Ascending aorta (tissue), 2 donors: ENCODE measurements at places on chromosomes 12 and 14. TPM values are rescaled to one million over a fixed set of nuclear protein-coding genes. Genes with fewer than 3 reads are reported as not detected.

DNA sequence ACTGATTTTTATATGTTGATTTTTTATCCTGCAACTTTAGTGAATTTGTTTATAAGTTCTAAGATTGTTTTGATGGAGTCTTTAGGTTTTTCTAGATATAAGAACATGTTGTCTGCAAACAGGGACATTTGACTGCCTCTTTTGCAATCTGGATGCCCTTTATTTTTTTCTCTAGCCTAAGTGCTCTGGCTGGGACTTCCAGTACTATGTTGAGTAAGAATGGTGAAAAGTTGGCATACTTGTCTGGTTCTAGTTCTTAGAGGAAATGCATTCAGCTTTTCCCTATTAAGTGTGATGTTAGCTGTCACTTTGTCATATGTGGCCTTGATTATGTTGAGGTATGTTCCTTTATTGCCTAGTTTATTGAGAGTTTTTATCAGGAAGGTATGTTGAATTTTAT lies 68.1 kb downstream of the ERC1 start:
- no peak overlapping the region for H3K27ac ChIP-seq
- no peak overlapping the region for H3K4me3 ChIP-seq

The TSPAN19 gene
- not detected for total RNA-seq

GRCh38 chr12:52307836-52308805 lies 13.1 kb downstream of the KRT83 start:
- H3K4me1 ChIP-seq: peaks cover 4% of the 10 kb centered on the region
- H3K27ac ChIP-seq: peak overlapping the region; percentile 60
- H3K27me3 ChIP-seq: no peaks in the 10 kb centered on the region
- no peaks in the 10 kb centered on the region for H3K36me3 ChIP-seq
- peak overlapping the region; percentile 76 for H3K4me3 ChIP-seq

DNA sequence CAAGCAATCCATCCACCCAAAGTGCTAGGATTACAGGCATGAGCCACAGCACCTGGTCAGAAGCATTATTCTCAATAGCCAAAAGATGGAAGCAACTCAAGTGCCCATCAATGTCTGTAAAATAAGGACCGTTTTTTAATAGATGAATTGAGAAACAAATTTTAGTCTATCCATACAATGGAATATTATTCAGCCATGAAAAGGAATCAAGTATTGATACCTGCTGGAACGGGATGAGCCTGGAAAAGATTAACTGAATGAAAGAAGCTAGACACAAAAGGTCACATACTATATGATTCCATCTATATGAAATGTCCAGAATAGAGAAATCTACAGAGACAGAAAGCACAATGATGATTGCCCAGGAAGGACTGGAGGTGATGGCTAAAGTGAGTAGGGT lies 9.1 kb upstream of the FBXW8 start:
- no peaks in the 10 kb centered on the region for H3K36me3 ChIP-seq
- H3K4me1 ChIP-seq: no peaks in the 10 kb centered on the region
- H3K27me3 ChIP-seq: no peaks in the 10 kb centered on the region
- no peak overlapping the region for H3K4me3 ChIP-seq
- H3K27ac ChIP-seq: no peak overlapping the region

The NCOR2 gene
- total RNA-seq: 134 TPM

The LYZ gene
- 4.5 TPM for total RNA-seq

The TAS2R50 gene
- not detected for total RNA-seq

DNA sequence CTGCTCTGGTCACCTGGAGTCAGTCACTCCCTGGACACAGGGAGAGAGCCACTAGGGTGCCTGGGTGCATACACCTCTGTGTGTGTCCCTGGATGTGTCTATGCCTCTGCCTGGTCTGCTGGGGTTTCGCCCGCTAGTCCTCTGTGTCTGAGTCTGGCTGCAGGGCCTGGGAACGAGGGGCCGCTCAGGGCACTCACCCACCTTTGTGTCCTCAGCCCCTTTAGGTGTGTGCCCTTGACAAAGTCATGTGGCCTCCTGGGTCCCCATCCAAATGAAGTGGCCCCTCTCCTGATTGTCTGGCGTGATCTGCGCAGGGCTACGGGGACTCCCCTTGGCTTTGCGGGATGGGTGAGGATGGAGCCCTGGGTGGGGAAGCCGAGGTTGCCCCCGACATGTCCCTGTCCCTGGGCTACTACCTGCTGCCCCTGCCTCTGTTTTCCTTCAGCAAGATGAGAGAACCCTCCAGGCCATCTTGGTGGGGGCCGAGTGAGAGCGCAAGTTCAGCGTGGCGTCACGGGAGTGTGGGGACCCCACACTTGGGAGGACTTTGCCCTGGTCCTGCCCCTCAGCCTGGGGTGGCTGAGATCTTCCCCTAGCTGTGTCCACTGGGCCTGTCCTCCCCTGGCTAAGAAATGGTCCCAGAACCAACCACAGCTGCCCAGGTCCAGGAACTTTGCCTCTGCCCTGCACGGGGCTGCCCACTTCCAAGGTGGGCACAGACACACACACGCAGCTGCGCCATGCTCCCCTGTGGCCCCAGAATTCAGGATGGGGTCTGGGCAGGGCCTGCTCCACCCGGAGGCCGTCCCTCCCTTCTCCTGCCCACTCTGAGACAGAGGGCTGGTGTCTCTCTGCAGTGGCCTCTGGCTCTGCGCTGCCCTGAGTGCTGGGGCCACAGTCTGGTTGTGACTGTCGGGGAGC lies 2.7 kb upstream of the AHNAK2 start:
- H3K4me1 ChIP-seq: peaks cover 17% of the 10 kb centered on the region
- no peaks in the 10 kb centered on the region for H3K27me3 ChIP-seq
- no peak overlapping the region for H3K27ac ChIP-seq
- DNase-seq: no peak

DNA sequence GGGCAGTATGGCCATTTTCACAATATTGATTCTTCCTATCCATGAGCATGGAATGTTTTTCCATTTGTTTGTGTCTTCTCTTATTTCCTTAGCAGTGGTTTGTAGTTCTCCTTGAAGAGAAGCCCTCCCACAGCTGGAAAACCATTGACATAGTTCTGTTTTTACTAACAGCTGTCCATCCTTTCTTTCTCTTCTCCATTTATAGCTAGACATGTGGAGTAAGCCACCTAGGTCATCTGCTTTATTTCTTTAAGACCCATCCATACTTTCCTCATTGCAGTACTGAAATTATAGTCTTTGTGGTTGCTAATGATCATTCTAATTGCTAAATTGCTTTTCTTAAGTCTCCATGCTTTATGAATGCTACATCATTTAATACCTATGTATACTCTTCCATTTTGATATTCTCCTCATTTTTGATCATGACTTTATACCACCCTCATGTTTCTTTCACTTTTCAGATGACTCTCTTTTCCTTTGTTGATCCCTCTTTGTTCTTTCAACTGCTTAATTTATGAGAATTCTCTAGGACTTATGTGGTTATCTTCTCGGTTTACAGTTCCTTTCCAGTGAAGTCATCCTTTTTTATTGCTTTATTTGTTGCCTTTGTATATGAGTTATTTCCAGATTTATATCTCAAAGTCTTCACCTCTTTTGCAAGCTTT lies 114.2 kb downstream of the PCNX1 start:
- DNase-seq: no peak
- no peak overlapping the region for H3K4me3 ChIP-seq
- peaks cover 19% of the 10 kb centered on the region for H3K36me3 ChIP-seq
- H3K4me1 ChIP-seq: no peaks in the 10 kb centered on the region
- no peaks in the 10 kb centered on the region for H3K27me3 ChIP-seq

DNA sequence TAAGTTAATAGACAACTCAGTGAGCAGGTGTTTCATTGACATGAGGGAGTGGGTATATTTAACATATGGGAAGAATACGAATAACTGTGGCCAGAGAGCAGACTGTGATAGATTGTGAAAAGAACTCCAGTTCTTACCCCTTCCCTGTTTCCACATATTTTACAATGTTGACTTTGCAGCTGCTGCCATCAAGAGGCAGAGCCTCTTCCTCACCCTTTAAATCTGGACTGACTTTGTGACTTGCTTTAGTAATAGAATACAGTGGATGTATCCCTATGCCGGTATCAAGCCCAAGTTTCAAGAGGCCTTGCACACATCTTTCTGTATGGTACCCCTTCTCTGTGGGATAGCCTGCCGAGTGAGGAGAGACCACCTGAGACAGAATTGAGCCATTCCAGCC lies 356.7 kb downstream of the ETNK1 start:
- no peak overlapping the region for H3K4me3 ChIP-seq
- H3K27ac ChIP-seq: no peak overlapping the region
- no peaks in the 10 kb centered on the region for H3K4me1 ChIP-seq
- H3K36me3 ChIP-seq: no peaks in the 10 kb centered on the region

GRCh38 chr12:108589028-108589839 lies 8.7 kb downstream of the TMEM119 start:
- H3K4me1 ChIP-seq: no peaks in the 10 kb centered on the region
- no peaks in the 10 kb centered on the region for H3K36me3 ChIP-seq
- DNase-seq: no peak
- no peaks in the 10 kb centered on the region for H3K27me3 ChIP-seq
- no peak overlapping the region for H3K4me3 ChIP-seq
- H3K27ac ChIP-seq: no peak overlapping the region

GRCh38 chr14:33934938-33935337 lies 15.9 kb downstream of the EGLN3 start:
- H3K27ac ChIP-seq: no peak overlapping the region
- no peaks in the 10 kb centered on the region for H3K36me3 ChIP-seq
- no peaks in the 10 kb centered on the region for H3K27me3 ChIP-seq
- DNase-seq: no peak

DNA sequence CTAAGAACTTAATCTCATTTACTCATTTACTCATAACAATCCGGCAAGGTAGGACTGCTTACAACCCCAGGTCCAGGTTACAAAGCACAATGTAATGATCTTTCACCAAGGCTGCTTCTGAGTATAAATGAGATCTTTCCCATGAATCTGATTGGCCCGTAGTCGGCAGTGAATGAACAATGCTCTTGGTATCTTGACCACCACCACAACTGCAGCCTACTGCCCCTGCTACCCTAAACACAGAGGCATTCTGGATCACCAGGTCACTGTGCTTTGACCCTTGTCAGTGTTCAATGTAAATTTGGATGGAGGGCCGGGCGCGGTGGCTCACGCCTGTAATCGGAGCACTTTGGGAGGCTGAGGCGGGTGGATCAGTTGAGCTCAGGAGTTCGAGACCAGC lies 15.9 kb downstream of the FAM181A start:
- H3K27ac ChIP-seq: peak overlapping the region; percentile 78
- peaks cover 19% of the 10 kb centered on the region for H3K4me1 ChIP-seq
- no peak overlapping the region for H3K4me3 ChIP-seq
- no peak for DNase-seq
- H3K27me3 ChIP-seq: no peaks in the 10 kb centered on the region

GRCh38 chr12:53300187-53300586 lies 692 bp downstream of the MYG1 start:
- no peak for DNase-seq
- H3K4me1 ChIP-seq: peaks cover 10% of the 10 kb centered on the region
- peak overlapping the region; percentile 83 for H3K4me3 ChIP-seq

DNA sequence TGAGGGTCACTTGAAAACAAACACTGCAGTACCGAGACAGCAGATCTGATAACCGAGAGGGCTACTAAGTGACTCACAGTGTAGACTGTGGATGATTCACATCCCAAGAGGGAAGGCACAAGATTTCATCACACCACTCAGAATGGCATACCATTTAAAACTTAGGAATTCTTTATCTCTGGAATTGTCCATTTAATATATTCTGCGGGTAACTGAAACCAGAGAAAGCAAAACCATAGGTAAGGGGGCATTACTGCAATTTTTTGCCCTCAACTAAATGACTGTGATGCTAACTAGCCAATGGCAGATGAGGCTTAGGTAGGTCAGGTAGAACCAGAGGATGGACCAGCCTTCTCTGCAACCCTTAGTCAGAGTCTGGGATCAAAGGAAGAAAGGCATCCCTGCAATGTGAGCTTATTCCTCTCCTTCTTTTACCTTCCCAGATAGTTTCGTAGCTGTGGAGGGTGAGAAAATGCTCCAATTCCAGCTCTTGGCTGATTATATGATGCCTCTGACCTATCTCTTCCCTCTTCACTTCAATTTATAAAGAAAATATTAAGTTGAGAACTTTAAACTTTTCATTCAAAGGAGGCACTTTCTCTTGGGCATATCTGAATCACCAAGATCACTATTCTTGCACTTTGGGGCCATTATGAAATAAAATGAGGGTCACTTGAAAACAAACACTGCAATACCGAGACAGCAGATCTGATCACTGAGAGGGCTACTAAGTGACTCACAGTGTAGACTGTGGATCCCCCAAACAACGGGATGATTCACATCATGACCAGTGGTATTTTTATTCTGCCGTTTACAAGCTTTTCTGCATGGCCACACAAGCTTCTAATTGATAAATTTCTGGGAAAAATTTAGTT lies 6.8 kb downstream of the ART4 start:
- no peaks in the 10 kb centered on the region for H3K27me3 ChIP-seq
- H3K36me3 ChIP-seq: no peaks in the 10 kb centered on the region
- H3K4me3 ChIP-seq: no peak overlapping the region
- H3K4me1 ChIP-seq: peaks cover 4% of the 10 kb centered on the region
- H3K27ac ChIP-seq: no peak overlapping the region
- no peak for DNase-seq

The NPAS3 gene
- total RNA-seq: not detected

DNA sequence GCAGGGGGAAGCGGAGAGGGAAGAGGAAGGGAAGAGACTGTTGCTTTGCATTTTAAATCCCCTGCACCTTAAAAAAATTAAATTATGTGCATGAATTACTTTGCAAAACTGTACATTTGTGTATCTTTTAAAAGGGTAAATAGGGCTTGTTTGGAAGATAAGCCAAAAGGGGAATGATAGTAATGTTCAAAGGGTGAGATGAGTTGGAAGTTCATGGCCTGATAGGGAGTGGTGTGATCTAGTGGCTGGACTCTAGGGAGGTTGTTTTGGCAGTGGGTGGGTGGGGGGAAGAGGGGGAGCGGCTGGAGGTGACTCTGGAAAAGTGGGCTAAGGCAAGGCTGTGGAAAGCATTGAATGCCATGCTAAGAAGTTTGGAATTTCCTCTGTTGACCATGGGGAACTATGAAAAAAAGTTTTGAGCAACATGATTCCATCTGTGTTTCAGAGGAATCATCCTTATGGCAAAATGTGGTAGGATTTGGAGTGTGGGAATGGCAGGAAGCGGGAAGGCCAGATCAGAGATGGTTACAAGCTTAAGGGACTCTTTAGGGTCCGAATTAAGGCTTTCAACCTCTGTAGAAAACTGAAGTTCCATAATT lies 25.5 kb upstream of the EMP1 start:
- no peak overlapping the region for H3K27ac ChIP-seq
- H3K27me3 ChIP-seq: no peaks in the 10 kb centered on the region
- H3K4me1 ChIP-seq: no peaks in the 10 kb centered on the region
- no peaks in the 10 kb centered on the region for H3K36me3 ChIP-seq
- H3K4me3 ChIP-seq: no peak overlapping the region

- no peak overlapping the region for H3K4me3 ChIP-seq
- H3K4me1 ChIP-seq: no peaks in the 10 kb centered on the region
- no peak overlapping the region for H3K27ac ChIP-seq
- no peaks in the 10 kb centered on the region for H3K36me3 ChIP-seq
Measured at GRCh38 chr12:76020281-76020680, 11.3 kb downstream of the PHLDA1 start.

DNA sequence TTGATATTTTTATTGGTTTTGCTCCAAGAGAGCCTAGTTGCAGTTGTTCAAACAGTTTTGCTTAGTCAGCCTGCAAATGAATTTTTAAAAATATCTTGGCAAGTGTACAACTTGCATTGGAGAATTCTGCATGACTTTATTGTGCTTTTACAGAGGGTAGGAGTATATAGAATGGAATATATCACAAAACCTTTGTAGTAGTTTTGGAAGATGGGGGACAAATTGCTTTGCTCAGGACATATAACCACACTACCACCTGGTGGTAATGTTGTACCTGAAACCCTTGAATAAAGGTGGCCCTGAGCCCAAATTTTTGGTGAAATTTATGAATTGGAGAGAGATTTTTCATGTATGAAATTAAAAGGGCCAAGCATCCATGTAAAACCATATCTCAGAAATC lies 645.2 kb downstream of the MED13L start:
- no peak overlapping the region for H3K27ac ChIP-seq
- no peaks in the 10 kb centered on the region for H3K4me1 ChIP-seq
- no peaks in the 10 kb centered on the region for H3K27me3 ChIP-seq
- H3K4me3 ChIP-seq: no peak overlapping the region
- DNase-seq: no peak
